ENCODE measurements at places on chromosomes 11 and 22.

DNA sequence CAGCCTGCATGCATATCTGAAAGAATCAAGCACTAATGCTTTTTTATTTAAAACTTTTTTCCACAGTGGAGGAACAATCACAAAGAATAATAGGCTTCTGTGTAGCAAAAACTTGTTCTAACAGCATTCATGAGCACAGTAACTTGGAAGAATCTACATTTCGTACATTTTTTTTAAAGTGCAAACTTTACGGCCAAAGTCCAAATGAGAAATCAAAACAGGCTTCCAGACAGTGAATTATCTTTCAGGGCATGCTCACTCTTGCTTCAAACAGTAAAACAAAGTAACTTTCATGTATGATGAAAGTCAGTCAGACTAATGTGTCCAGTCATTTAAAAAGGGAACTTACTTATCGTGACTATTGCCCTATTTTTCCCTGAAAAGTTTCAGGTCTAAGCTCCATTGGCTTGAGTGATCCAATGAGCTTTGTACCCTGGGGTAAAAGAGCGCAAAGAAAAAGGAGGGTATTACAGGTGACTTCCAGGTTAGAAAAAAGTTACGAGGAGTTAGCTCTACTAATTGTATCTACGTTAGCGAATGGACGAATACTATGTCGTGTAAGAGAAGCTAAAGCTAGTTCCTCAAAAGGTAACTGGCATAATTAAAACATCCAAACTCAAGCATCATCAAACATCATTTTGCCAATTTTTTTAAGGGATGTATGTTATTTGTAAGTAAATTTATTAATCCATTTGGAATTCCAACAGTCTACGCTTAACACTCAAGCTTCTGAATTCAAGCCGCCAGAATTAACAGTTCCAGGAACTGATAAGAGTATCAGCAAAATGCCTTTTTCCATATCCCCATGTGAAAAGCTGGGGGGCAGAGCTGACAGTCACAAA, 1.7 kb downstream of the PICALM start:
- peak; percentile 37 for DNase-seq

DNA sequence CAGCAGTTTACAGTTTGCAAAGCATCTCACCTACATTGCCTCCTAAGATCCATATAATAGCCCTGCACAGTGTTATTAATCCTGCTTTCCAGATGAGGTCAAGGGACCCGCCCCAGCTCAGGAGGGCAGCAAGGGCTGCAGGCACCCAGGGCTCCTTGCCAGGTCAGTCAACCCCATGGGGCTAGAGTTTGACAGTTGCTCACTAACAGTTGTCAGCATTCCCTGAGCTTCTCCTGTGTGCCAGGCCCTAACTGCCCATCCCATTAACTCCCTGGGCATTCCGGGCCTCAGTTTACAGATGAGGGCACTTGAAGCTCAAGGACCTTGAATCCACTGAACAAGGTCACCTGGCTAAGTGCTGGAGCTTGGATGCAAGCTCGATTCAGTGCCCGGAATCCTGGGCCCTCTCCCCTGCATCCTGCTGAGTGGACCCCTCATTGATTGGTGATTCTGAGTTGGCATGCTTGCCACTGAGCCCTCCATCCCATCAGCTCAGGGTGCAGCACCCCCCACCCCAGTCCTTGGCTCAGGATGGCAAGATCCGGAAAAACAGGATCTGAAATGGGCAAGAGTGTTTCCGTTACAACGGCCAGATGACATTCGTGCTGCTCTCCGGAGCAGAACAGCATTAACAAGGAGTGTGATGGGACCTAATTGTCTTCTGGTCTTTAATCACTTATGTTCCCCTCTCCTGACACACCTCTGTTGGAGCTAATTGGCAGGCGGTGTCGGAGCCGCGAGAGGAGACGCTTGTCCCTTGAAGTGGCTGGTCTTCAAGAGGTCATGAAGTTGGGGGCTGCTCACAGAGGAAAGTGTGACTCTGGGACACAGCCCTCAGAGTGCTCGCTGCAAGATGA, 87.4 kb upstream of the SHISAL1 start:
- no peak for DNase-seq

- no peak for DNase-seq
These were observed 5.4 kb downstream of the FUT4 start for GRCh38 chr11:94549146-94549545.

- DNase-seq: peak; percentile 34
These were observed 21.5 kb downstream of the CASP4 start for GRCh38 chr11:104946907-104947306.

DNA sequence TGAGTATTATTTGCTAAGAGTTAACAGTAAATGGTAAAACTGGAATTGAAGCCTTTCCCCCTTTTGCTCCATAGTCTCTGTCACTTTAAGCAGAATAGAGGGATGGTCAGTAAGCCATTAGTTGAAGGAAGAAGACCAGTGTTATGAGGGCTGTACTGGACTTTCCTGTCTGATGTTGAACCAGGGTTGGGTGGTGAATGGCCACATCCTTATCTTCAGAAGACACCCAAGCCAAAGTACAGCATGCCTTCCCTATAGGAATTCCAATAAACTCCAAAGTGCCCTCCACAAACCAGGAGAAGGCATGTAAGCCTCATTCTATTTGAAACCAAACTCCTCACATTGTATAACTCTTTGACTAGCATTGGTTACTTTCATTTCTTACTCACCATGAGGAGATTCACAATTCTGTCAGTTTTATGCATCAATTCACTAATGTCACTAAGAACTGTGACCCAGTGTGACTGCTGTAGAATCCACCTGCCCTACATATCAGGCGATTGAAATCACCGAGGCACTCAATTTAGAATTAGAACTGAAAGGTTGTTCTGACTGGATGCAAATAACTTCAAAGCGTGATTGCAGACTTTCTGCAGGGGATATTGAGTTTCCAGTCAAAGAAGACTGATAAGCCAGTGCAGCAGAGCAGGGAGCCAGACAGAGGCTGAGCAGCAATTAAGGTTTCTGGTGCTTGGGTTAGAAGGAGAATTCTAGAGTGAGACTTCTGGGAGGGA, 107.1 kb upstream of the DDI1 start:
- no peak for DNase-seq

GRCh38 chr11:129814244-129815014, 1.2 kb upstream of the TMEM45B start:
- no peak for DNase-seq

GRCh38 chr22:37662039-37662438, 3.5 kb downstream of the PDXP start:
- no peak for DNase-seq

DNA sequence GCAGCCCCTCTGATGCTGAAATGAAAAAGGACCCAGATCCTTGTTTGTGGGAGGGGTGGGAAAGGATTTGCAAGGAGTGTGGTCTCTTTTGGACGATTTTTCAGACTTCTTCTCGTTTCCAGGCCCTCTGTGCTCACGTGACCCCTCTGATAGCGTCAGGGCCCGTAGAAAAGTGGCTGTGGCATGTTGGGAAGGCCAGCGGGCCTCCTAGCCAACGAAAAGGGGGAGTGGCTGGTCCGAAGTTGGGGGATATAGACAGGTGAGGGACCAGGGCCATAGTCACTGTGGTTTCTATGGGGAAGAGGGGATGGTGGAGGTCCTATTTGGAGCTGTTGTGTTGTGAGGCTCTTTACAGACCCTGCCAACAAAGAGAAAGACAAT, 6.6 kb downstream of the PARVB start:
- no peak for DNase-seq

DNA sequence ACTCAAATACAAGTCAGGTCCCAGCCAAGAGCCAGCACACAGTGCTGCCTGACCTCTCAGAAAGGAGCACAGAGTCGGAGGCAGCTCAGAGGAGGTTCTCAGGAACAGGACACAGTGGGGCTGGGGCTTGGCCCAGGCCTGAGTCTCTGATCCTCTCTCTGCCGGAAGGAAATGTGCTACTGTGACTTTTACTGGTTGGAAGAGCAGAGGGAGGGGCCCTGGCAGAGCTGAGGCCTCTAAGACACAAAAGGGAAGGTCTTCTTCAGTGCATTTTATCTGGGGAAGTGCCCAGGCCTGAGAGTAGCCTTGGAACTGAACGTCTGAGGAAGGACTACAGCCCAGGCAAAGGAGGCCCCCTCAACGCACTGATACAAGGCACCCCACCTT, 16.2 kb upstream of the CASTOR1 start:
- DNase-seq: no peak

- no peak for DNase-seq
These were observed 966.3 kb downstream of the JRKL start for GRCh38 chr11:97356144-97356543.

DNA sequence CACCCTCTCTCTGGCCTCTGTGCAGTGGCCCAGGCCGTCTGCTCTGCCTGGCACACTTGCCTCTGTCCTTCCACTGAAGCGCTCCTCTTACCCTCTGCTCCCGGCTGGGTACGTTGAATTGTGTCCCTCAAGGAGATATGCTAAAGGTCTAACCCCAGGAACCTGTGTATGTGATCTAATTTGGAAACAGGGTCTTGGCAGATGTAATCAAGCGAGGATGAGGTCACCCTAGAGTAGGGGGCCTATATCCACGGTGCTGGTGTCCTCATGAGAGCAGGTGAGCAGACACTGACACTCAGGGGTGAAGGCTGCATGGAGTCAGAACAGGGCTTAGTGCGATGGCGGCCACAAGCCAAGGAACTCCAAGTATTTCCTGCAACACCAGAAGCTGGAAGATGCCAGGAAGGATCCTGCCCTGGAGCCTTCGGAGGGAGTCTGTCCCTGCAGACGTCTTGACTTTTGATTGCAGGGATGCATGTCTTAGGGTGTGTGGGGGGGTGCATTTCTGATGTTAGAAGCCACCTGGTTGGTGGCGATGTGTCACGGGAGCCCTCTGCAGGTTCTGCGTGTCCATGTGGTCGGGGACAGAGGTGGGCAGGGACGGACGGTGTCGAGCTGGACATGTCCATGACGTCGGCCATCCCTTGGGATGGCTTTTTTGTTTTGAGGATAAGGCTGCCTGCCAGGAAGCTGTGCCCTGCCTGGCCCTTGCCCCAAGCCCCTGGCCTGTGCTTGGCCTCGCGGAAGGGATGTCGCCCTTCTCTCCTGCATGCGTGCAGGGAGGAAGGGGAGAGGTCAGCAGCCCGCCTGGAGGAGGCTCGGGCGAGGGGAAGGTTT, 68.6 kb downstream of the LRP5 start:
- DNase-seq: no peak

DNA sequence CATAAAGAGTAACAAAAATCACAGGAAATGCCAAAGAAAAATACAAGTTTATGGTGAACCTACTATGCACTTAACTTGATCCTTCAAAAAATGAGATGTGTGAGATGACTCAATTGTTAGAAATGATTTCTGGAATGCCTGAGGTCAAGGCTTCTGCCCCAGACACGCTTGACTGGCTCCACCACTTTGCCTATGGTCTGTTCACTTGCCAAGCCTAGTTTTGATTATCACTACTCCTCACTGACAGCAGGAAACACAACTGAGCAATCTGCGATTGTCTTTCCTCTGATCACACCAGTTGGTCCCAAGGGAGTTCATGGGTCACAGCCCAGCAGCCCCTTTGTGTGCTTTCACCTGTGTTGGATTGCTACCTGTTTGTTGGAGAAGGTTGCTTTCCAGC, 20.6 kb upstream of the PRDM10 start:
- peak; percentile 48 for DNase-seq

GRCh38 chr11:86723281-86723680, 50.9 kb upstream of the ME3 start:
- DNase-seq: no peak

GRCh38 chr11:119426142-119426541, 3.2 kb upstream of the THY1 start:
- no peak for DNase-seq

DNA sequence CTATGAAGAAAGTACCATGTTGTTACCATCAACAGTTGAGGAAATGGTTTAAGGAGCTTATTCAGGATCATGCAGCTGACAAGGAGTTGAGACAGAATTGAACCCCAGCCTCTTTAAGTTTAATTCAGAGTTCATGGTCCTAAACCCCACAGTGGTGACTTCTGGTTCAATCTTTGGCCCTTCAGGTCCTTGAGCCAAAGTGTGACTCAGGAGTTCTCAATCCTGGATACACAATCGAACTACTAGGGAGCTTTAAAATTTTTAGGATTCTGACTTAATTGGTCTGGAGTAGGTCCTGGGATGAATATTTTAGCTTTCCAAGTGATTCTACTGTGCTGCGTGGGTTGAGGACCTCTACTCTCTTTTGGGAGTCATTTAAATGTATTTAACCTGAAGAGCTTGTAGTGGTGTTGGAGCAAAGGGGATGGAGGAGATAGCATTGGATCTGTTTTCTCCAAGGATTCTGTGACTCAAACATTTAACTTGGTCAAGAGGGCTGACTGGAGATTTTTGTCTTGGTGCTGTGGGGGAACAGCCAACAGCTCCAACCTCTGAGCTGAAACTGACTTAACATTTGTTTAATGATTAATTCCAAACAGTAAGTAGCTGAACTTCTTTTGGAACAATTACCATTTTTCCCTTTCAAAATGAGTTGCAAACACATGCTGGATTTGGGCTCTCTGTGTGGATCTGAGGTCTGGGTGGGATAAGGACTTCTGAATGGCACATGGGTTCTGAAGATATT, 80.1 kb downstream of the INSC start:
- no peak for DNase-seq

DNA sequence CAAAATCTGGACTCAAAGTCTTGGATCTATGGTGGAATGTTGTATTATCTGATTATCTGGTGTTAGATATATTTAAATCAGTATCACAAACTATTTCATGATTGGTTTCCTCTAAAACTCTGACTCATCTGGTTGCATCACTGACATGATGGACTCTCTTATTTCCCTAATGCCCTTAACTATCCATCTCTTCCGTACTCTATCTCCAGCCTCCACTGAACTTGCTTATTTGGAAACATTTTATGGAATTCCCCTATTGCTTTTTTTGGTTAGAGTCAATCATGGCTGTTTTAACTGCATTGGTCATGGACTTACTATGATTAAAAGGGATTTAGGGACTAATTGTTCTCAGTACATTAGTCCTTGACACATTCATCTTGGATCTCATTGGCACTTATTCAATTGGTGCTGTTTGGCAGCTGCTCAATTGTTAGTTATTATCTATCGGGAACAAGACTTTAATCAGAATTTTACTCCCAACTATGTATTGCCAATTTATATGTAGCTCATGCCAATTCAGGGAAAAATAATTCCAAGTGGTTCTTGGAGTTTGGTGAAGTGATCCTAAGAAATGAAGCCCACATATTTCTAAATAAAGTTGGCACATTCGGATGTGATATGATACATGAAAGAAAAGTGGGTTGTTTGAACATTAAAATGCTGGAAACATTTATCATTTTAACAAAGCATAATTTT, 942.0 kb upstream of the CCDC90B start:
- DNase-seq: no peak

All from LoVo (cell line).